ENCODE measurements at places on chromosomes 12 and 14.

- DNase-seq: no peak
Observed at GRCh38 chr14:103519043-103519836, 3.4 kb downstream of the CKB start.

GRCh38 chr14:100604121-100604501, 16.9 kb upstream of the BEGAIN start:
- no peak for DNase-seq

GRCh38 chr12:95130096-95130495, 56.7 kb upstream of the NR2C1 start:
- DNase-seq: no peak

DNA sequence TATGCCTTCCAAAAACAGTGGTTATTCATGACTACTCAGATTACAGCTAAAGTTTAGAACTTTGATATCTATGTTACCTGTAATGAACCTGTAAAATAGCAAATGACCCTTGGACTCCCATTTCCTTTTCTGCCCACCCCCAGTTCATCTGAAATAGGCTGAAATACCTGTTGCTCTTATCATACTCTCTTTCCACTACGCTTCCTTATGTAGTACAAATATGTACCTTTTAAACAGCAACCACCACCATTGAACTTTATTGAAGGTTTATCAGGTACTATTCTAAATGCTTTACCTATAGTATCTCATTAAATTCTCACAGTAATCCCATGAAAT, 239.7 kb downstream of the SSPN start:
- DNase-seq: no peak

GRCh38 chr14:29740491-29740890, 187.2 kb downstream of the PRKD1 start:
- no peak for DNase-seq

Data from kidney epithelial cell (primary cell).